Smooth muscle cell of bladder (primary cell): ENCODE measurements at places on chromosomes 1 and 21. TPM values are rescaled to one million over a fixed set of nuclear protein-coding genes. Genes with fewer than 3 reads are reported as not detected.

The NR1I3 gene
- total RNA-seq, result not detected in 2 replicates

The RHD gene
- total RNA-seq, result not detected in 2 replicates

The PYHIN1 gene
- not detected in 2 replicates for total RNA-seq

The SLC2A5 gene
- 1.4 and 10.7 TPM in 2 replicates for total RNA-seq

The FCRL2 gene
- not detected in 2 replicates for total RNA-seq

The NCAM2 gene
- 1.8 and 9.6 TPM in 2 replicates for total RNA-seq

The TAS1R1 gene
- not detected in 2 replicates for total RNA-seq

The FMN2 gene
- 3.2 and 5.8 TPM in 2 replicates for total RNA-seq

The THEMIS2 gene
- 5.2 and 7.5 TPM in 2 replicates for total RNA-seq

The SNX7 gene
- total RNA-seq, result 48.1 and 52.4 TPM in 2 replicates

The HECTD3 gene
- total RNA-seq, result 9.7 and 12.6 TPM in 2 replicates

The NPHS2 gene
- total RNA-seq, result not detected in 2 replicates

The HCN3 gene
- total RNA-seq, result 0.71 and 1.0 TPM in 2 replicates

The FMOD gene
- total RNA-seq, result 10.0 and 60.8 TPM in 2 replicates

The NECTIN4 gene
- 0.28 and 0.37 TPM in 2 replicates for total RNA-seq

The C1orf210 gene
- not detected in 2 replicates for total RNA-seq

The OR2L5 gene
- total RNA-seq, result not detected in 2 replicates

The ATXN7L2 gene
- 0.85 and 1.5 TPM in 2 replicates for total RNA-seq

The TMEM200B gene
- 10.1 and 13.4 TPM in 2 replicates for total RNA-seq

The OR2T2 gene
- total RNA-seq, result not detected in 2 replicates

The ASTN1 gene
- total RNA-seq, result under 0.01 TPM in 1 of 2 replicates, not detected in the other

The TMPRSS3 gene
- total RNA-seq, result not detected in 2 replicates

The OLIG2 gene
- total RNA-seq, result not detected in 2 replicates

The MTMR11 gene
- total RNA-seq, result 2.4 and 2.9 TPM in 2 replicates

The CDA gene
- total RNA-seq, result 0.37 and 0.85 TPM in 2 replicates

The SERPINC1 gene
- not detected in 2 replicates for total RNA-seq

The DNALI1 gene
- 1.7 and 4.0 TPM in 2 replicates for total RNA-seq

The CFHR1 gene
- total RNA-seq, result 1.8 TPM in 1 of 2 replicates, not detected in the other

The SORT1 gene
- total RNA-seq, result 3.3 and 4.7 TPM in 2 replicates

The XCL1 gene
- not detected in 2 replicates for total RNA-seq

The ETV3L gene
- total RNA-seq, result not detected in 2 replicates

The CPLANE2 gene
- 11.5 and 14.0 TPM in 2 replicates for total RNA-seq

The TMEM269 gene
- under 0.01 TPM in 1 of 2 replicates, not detected in the other for total RNA-seq

The EFNA4 gene
- 3.7 and 4.0 TPM in 2 replicates for total RNA-seq

The RAD54L gene
- total RNA-seq, result 0.37 and 0.43 TPM in 2 replicates

The BNIPL gene
- 0.14 and 0.18 TPM in 2 replicates for total RNA-seq

The LRRC39 gene
- 0.28 and 0.46 TPM in 2 replicates for total RNA-seq

The NFASC gene
- total RNA-seq, result 25.7 and 32.7 TPM in 2 replicates

The TTC22 gene
- total RNA-seq, result not detected in 2 replicates

The RXFP4 gene
- total RNA-seq, result not detected in 2 replicates

The MRTO4 gene
- total RNA-seq, result 17.2 and 19.9 TPM in 2 replicates

The FGR gene
- total RNA-seq, result not detected in 2 replicates

The SHE gene
- total RNA-seq, result under 0.01 and 0.09 TPM in 2 replicates

The FASLG gene
- total RNA-seq, result not detected in 2 replicates

The LCE1F gene
- total RNA-seq, result not detected in 2 replicates

The PRR9 gene
- not detected in 2 replicates for total RNA-seq

The VWA5B1 gene
- not detected in 2 replicates for total RNA-seq

The IVL gene
- not detected in 2 replicates for total RNA-seq

The CASZ1 gene
- under 0.01 and 0.14 TPM in 2 replicates for total RNA-seq

The GPR37L1 gene
- under 0.01 TPM in 1 of 2 replicates, not detected in the other for total RNA-seq

The PEX14 gene
- 7.3 and 8.5 TPM in 2 replicates for total RNA-seq

The CNR2 gene
- total RNA-seq, result not detected in 2 replicates
